ENCODE measurements at places on chromosomes 6 and 20.
A peak's percentile ranks its signal among the peaks of the same experiment; 100 is the strongest.

GRCh38 chr20:10618611-10619245, 55.1 kb downstream of the JAG1 start:
- no peak for DNase-seq

- no peak for DNase-seq
Measured at GRCh38 chr20:7269452-7269851, 502.0 kb downstream of the BMP2 start.

GRCh38 chr6:20805021-20805420, 270.8 kb downstream of the CDKAL1 start:
- no peak for DNase-seq

DNA sequence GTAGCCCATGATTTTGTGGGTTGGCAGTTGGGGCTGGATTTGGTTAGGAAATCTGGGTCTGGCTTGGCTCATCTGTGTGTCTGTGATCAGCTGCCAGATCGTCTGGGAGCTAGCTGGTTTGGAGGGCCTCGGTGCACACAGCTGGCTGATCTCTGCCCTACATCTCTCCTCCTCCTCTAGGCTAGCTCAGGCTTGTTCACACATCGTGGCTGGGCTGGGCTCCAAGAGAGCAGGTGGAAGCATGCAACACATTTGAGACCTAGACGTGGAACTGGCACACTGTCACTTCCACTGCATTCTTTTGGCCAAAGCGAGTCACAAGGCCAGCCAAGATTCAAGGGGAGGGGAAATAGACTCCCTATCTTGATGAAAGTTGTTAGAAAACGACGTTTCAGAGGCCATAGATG, 15.9 kb downstream of the NDUFAF5 start:
- DNase-seq = no peak

GRCh38 chr6:106830930-106831329, 143.6 kb downstream of the CD24 start:
- no peak for DNase-seq

GRCh38 chr6:37532122-37532521, 32.4 kb upstream of the CCDC167 start:
- DNase-seq = no peak

GRCh38 chr6:102911571-102911970, 1518.1 kb downstream of the GRIK2 start:
- DNase-seq = no peak

DNA sequence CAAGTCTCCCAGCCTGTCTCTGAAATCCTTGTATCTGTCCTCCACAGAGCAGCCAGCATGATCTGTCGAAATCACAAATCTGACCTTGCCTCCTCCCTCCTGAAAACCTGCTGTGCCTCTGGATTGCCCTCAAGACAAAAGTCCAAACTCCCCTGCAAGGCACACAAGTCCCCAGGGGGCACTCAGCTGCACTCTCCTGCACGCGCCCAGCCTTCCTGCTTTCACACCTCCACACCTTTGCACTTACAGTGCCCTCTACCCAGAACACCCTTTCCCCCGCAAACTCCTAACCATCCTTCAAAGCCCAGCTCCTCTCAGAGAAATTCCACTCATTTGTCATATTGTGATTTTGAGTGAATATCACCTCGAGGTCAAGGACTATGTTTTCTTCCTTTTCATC, 83.4 kb upstream of the TOP1 start:
- DNase-seq = no peak

DNA sequence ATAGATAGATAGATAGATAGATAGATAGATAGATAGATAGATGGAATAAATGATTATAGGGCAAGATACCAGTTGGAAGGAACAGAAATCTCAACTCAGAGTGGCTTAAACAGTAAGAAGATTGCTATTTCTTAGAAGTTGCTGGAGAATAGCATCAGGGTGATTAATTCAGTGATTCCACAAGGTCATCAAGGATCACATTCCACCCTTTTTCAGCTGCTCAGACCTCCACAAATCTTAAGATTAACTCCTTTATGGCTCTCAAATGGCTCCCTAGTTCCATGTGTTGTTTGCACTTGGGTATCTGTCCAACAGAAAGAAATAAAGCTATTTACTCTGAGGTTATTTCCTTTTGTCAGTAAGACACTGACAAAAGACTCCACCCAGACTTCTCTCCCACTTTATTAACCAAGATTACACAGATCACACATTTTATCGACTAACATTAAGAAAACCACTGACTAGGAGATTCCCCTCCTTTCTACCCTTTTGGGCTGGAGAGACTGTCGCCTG, 68.3 kb upstream of the KIF16B start:
- no peak for DNase-seq

- DNase-seq = no peak
Measured at GRCh38 chr6:47455533-47456209, 21.9 kb upstream of the CD2AP start.

DNA sequence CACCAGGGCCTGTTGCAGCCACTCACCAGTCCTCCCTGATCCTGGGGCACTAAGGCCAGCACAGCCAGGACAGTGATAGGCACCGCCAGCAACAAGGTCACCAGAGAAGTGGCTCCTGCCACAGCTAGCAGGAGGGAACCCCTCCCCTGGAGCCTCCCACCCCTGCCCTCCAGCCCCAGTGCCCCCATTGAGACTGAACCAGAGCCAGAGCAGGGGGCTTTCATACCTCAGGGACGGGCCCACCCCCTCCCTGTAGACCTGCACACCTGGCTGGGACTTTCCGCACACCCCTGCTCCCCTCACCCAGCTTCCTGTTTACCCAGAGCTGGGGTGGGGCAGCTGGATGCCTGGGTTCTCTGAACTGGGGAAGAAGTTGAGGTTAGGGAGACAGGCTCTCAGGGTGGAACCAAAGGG, at the start of gene LTB:
Gene LTB (minus strand): TSS at position 195 of the 414 bp plus-strand sequence. CDS start 7 bp downstream, at position 188.
- peak; percentile 49 for DNase-seq

- DNase-seq = no peak
Measured at GRCh38 chr6:68730291-68731054, 95.4 kb downstream of the ADGRB3 start.

DNA sequence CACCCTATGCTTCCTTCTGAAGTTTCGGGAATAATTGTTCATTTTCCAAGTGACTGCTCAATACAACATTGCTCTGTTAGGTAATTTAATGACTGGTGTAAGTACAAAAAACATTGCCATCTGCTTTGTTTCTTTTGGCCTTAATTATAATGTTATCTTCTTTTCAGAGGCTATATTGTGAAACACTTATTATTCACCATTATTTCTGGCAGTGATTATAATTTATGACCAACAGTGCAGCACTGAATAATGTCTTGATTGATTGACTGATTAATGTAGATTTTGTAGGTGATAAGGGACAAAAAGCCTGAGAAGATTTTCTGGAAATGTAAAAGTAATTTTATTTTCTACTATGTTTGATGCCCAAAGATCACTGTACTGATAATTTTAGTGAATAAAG, 377.7 kb downstream of the PLCB1 start:
- DNase-seq = no peak

- DNase-seq = no peak
Measured at GRCh38 chr6:137166247-137167098, 7.0 kb downstream of the IL22RA2 start.

DNA sequence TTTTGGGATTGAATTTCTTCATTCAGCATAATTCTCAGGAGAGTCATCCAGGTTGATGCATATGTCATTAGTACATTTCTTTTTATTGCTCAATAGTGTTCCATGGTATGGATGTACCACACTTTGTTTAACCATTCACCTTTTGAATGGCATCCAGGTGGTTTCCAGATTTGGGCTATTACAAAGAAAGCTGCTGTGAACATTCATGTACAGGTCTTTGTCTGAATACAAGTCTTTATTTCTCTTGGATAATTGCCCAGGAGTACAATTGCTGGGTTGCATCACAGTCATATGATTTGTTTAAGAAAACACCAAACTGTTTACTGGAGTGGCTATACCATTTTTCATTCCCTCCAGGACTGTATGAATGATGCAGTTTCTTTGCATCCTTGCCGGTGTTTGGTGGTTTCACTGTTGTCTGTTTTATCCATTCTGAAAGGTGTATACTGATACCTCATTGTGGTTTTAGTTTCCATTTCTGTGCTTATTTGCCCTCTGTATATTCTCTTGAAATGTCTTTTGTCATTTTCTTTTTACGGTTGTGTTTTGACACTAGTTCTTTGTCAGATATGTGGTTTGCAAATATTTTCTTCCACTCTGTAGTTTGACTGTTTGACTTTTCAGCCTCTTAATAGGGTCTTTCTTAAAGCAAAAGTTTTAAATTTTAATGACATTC, 8.8 kb downstream of the CDKAL1 start:
- DNase-seq = no peak

- no peak for DNase-seq
Measured at GRCh38 chr6:166341464-166341863, 881 bp downstream of the SFT2D1 start.

DNA sequence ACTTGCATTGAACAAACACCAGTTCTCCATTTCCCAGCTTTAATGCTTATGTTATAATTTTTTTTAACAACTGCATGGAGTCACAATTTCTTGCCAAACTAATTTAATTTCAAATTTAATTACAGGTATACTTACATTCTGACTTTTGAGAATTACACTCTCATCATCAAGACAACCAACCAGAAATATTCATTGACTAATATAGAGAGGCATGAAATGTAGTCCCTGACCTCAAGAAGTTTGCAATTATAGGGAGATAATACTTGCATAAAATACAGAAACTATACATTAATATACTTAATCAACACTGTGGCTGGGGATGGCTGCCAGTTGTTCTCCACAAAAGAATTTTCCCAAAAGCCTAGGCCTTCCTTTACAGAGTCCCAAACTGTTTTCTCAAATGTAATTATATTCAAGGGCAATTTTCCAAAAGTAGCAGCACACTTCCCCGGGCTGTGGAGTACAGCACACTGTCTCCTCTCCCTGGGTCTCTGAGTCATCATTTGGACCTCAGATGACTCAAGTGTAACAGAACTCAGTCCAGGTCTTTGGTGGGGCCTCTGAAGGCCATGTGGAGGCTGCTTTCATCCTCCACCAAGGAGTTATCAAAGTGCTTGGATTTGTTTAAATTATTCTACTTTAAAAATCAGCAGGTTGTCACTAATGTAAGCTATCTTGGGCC, 114.1 kb downstream of the KIF16B start:
- no peak for DNase-seq

DNA sequence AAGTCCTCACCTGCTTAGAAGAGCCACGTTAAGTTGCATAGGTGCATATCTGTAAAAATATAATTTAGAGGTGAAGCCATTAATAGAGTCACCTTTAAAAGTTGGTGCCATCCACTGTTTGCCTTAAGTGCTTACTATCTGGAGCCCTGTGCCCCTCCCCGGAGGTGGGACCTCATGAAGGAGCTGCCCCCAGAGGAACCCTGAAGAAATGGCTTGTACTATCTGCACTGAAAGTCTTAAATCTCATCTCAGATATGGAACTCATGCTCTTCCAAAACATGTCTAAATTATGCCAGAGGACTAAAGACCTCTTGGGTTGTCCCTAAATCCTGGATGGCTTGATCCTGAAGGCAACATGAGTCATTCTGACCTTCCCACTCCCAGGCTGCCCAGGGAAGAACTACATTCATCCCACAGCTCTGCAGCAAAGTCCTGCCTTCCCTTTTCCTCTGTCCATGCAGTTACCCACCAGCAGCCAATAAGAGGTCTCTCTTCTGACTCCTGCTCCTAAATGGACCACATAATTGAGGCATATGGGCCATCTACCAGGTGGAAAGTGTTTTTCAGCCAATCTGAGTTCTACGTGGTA, 85.3 kb downstream of the ASXL1 start:
- DNase-seq = no peak

GRCh38 chr6:112330879-112331265, 16.3 kb upstream of the RFPL4B start:
- no peak for DNase-seq

Data from stimulated activated CD8-positive, alpha-beta memory T cell treated with anti-CD3 and anti-CD28 coated beads, Interleukin-12 subunit alpha, Interleukin-12 subunit beta, amount 100 ng/mL, for 1 hour (primary cell).